ENCODE measurements at places on chromosomes 4 and X.

DNA sequence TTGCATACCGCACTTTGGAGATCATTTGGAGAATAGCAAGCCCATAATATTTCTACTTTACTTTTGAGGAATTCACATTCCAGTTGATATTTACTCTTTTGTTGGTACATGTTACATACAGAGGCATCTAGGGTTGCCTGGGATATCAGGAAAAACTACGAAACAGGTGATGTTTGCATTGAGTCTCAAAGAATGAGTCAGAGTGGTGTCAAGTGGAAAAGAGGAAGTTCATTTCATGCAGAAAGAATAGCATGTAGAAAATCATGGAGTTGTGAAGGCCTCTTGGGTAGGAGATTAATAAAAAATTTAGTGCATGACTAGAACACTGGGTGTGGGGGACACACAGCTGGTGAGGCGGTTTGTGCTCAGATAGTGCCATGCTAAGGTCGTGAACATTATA lies 33.5 kb upstream of the ELOVL6 start:
- no peak for DNase-seq

- DNase-seq = peak; percentile 84
Observed at GRCh38 chr4:52853351-52853750, 8.8 kb upstream of the RASL11B start.

DNA sequence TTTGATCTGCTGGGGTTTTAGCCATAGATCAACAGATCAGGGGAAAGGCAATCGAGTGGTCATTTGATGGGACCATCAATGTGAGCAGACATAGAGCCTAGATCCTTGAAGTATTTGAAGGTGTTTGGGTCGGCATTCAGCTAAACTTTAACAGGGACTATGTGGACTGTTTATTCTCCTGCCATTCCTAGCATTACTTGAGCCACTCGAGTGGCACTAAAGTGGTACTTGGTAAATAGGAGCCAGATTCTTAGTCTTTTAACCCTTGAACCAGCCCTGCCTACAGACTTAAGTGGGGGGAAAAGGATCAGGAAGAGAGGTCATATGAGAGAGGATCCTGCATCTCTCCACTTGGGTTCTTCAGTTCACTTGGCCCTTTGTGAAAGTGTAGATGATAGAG lies 3.8 kb downstream of the MSN start:
- DNase-seq = no peak

DNA sequence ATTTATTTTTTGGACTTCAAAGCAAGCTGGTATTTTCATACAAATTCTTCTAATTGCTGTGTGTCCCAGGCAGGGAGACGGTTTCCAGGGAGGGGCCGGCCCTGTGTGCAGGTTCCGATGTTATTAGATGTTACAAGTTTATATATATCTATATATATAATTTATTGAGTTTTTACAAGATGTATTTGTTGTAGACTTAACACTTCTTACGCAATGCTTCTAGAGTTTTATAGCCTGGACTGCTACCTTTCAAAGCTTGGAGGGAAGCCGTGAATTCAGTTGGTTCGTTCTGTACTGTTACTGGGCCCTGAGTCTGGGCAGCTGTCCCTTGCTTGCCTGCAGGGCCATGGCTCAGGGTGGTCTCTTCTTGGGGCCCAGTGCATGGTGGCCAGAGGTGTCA lies 15.3 kb downstream of the FGFR3 start:
- DNase-seq = no peak

- no peak for DNase-seq
Observed at GRCh38 chr4:87227751-87228151, 7.3 kb upstream of the KLHL8 start.

- peak; percentile 39 for DNase-seq
Observed at GRCh38 chr4:118869808-118870342, 18.8 kb upstream of the SYNPO2 start.

DNA sequence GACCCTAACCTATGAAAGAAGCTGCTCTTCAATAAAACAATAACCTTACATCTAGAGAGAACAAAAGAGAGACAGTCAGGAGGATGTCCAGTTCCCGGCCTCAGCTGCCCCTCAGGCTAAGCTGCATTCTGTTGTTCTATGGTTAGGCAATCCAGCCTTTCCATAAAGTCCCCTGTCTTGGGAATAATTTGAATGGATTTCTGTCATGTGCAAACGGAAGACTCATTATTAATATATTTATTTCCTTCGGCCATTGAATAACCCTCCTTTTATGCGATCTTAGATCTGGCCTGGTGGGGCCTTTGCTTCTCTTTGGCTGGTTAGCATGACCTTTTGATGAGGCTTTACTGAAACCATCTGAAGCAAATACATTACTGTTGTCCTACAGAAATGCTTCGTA lies 80.1 kb downstream of the ANKRD50 start:
- no peak for DNase-seq

- DNase-seq = no peak
Observed at GRCh38 chr4:120918788-120919187, 3.7 kb downstream of the PRDM5 start.

- DNase-seq = no peak
Observed at GRCh38 chr4:188263321-188263720, 124.1 kb downstream of the TRIML1 start.
